ENCODE measurements at places on chromosomes 1 and 21. TPM values are rescaled to one million over a fixed set of nuclear protein-coding genes. Genes with fewer than 3 reads are reported as not detected.

DNA sequence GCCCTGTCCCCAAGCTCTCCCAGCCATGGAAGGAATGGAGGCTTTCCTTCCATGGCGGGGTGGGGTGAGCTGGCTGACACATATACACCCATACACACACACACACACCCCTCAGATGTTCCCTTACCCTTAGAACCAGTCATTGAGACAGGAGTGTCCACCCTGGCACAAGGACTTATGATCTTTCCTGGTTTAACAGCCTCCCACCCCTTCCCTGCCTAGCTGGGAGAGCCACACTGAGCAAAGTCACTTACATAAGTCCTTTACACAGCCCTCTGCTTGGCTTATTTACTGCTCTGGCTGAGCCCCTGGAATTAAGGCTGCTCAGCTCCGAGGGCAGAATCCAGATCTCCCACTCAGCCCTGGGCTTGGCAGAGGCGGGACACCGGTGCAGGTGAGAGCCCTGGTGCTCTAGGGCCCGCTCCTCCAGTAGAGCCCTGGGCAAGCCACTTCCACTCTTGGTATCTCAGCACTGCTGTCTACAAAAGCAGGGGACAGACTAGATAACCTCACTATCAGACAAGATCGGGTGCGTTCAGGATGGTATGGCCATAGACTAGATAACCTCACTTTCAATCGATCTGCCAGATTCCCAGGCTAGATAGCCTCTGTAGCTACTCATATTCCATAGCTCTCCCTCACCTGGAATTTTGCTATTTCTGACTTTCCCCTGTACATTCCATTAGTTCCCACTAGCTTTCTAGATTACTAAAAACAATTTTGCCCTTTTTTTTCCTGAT is 16.7 kb downstream of the SLC6A9 start:
- no peak for DNase-seq

DNA sequence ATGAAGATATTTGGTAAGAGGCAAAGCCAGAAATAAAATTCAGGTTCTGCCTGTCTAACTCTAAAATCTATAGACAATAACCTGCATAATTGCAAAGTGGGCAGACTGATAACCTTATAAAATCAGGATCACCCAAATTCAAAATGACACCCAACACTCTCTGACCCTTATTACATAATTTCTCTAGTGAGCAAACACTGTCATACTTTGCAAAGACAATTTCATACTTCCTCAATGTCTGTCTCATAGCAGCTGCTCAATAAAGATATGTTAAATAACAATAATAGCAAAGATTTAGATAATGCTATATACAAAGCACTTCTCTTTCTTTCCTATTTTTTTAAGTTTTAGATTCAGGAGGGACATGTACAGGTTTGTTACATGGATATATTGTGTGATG is 118.5 kb downstream of the UCHL5 start:
- DNase-seq, result no peak

DNA sequence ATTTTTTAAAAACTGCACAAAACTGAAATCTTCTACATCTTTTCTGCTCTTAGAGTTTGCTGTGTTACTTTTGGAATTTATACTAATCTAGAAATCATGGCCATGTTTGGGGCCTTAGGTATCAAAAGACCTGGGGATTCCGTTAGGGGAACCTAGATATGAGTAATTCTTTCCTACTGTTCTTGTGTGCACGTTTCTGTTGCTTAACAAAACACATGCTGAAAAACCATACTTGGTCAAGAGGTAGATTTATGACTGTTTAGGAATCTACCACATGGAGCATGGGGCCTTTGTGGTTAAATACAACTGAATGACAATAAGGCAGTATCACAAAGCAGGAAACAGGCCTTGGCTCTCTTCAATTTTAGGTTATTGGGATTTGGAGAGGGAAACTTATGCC is 291.9 kb upstream of the USP25 start:
- DNase-seq, result no peak

GRCh38 chr21:31110430-31110829 is 72.2 kb upstream of the KRTAP19-8 start:
- DNase-seq, result no peak

- DNase-seq, result no peak
These were observed 284.1 kb downstream of the BRINP3 start for GRCh38 chr1:190193508-190194115.

DNA sequence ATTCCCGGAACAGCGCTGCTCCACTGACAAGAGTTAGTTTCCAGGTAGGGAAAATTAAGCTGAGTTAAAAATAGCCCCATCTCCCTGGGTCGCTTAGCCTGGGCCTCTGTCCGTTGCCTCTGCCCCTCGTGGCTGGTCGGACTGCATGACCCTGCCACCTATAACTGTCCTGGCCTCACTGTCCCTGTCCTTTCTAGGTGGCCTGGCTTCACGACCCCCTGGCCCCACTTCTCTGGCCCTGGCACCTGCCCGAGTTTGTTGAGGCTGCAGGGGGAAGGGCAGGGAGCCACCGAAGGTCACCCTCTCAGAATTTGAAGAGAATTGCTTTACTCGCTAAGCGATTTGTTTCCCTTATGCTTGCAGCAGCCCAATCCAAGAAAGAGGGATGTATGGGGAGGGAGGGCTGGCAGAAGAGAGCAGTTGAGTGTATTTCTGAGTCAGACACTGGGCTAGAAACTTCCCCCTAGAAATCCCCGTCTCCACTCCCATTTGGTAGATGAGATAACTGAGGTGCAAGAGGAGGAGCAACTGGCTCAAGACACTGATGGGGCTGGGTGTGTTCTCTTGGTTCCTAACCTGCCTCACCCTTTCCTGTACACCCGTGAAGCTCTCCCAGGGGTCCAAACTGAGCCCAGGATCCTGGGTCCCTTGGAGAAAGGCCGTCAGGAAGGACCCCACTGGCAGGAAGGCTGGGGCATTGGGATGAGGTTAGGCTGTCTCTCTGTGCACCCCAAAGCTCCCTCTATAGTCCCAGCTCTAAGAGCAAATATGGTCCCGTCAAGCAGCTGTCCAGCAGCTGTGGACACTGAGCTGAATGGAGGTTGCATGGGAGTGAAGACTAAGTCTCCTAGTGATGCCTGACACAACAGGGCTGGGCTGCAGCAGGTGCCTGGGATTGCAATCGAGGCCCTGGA is 2.9 kb upstream of the EDN2 start:
- peak; percentile 25 for DNase-seq

Gene HSF2BP
- 0.32 TPM for total RNA-seq
